ENCODE measurements at places on chromosomes 2 and 18.
A peak's percentile ranks its signal among the peaks of the same experiment; 100 is the strongest.

- no peak for DNase-seq
Measured at GRCh38 chr18:21522530-21522929, 78.0 kb downstream of the ESCO1 start.

- DNase-seq: no peak
Measured at GRCh38 chr18:9091066-9091476, 11.4 kb upstream of the NDUFV2 start.

GRCh38 chr2:4549666-4550210, 846.4 kb downstream of the DCDC2C start:
- DNase-seq: no peak

GRCh38 chr2:167692936-167693335, 554.5 kb downstream of the STK39 start:
- no peak for DNase-seq

DNA sequence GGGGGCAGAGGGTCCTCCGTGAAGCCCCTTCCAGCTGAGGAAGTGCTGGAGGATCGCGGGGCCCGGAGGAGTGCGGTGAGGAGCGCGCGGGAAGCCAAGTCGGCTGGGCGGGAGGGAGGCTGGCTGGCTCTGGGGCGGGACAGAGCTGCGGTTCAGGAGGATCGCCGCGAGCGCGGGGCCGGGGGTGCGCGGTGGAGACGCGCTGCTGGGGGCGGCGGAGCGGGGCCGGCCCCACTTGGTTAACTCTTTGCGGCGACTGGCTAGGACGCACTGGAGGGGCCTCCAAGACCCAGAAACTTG, 464 bp downstream of the CYBRD1 start:
- DNase-seq: peak; percentile 56

- no peak for DNase-seq
Measured at GRCh38 chr2:181782660-181783059, 102.3 kb upstream of the NEUROD1 start.

- DNase-seq: no peak
Measured at GRCh38 chr2:165637396-165637795, 156.7 kb downstream of the GALNT3 start.

DNA sequence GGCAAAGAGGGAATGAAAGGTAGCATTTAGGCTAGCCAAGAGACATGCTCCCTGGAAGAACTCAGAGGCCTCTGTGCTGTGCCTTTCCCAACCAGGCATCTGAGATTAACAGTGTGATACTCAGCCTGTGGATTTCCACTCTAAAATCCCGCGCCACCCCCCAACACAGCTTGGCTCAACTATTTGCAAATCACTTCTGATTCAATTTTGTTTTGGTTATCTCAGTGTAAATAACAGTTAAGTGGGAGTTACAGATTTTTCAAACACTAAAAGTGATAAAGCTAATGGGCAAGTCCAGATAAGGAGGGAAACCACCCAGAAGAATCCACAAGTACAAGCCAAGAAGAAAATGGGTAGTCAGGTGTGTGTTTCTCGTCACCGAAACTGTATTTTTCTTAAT, 1.4 kb upstream of the NRP2 start:
- no peak for DNase-seq

DNA sequence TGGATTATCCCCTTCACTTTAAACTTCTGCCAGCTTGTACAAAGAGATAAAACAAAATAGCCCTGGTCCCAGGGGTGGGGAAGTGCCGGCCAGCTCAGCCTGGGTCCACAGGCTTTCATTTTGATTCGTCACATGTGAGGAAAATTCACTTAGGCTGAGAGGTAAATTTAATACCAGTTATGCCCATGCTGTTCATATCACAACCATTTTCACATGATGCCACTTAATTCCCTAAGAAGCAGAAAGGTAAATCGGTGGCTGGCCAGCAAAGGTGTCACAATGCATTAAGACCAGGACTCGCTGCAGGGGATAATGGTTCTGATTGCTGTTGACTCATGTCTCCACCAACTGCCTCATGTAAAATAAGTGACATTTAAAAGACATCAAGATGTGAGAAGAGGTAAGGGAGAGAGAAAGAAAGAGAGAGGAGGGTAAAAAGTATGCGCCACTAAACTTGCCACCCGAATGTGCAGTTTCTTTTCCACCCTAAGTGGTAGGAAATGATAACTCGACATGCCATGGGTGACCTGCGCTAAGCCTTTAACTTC, 261.0 kb upstream of the SIX3 start:
- no peak for DNase-seq

- no peak for DNase-seq
Measured at GRCh38 chr2:58535990-58536389, 294.9 kb upstream of the FANCL start.

DNA sequence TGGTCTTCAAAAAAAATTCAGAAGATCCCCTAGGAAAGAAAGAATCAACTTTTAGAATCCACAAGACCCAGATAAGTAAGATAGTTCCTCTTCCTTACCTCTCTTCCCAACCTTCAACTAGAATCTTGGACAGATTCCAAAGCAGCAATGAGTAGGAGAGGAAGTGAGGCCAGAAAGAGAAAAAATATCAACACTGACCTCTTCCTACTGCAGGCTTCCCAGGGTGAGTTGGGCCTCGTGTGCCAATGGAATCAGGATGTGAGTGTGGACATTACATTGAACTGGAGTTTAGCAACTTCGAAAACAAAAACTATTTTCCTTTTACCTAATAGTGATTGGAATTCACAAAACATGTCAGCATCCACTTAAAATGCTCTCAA, 102.5 kb upstream of the PIEZO2 start:
- DNase-seq: no peak

- DNase-seq: no peak
Measured at GRCh38 chr2:45923701-45924100, 272.2 kb downstream of the PRKCE start.

- DNase-seq: no peak
Measured at GRCh38 chr2:190746971-190747761, 98.3 kb downstream of the NAB1 start.

DNA sequence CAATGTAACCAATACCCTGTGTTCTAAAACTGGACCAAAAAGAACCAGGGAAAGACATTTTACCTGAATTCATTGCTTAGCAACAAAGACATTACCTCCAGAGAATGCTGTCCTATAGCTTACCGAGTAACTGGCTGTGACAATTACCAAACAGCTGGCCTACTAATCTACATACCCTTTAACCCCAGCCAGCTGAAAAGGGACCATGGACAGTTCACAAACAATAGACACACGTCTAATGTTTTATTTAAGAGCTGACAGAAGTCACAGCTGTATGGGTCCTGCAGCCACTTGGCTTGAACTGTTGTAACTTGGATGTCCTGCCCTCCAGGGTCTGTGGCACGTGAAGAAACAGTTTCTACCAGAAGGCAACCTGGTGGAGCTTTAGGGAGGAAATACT, 130.1 kb upstream of the EFEMP1 start:
- DNase-seq: no peak

- DNase-seq: no peak
Measured at GRCh38 chr2:162506706-162507105, 162.8 kb downstream of the GCA start.

DNA sequence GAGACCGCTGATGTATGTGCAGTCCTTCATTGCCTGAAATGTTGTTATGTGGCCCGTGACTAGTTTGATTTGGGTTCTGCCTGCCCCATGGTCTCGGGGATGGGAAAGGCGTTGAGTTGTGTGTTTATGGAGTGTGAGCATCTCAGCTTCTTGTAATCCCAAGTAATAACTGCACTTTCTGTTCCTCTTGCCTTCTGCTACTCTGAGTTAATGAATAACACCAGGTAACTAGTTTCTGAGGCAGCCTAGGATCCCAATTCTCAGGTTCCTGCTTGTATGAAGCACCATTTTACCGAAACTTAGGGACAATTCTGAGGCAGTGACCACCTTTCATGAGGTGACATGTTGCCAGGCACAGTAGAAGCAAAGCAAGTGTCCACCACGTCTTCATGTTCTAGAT, 170.0 kb downstream of the ALK start:
- DNase-seq: no peak

- no peak for DNase-seq
Measured at GRCh38 chr2:221817052-221817451, 244.9 kb upstream of the EPHA4 start.

Data from lower lobe of right lung (tissue), 2 donors.